AG04450 (cell line): ENCODE measurements at places on chromosomes 4 and X.

DNA sequence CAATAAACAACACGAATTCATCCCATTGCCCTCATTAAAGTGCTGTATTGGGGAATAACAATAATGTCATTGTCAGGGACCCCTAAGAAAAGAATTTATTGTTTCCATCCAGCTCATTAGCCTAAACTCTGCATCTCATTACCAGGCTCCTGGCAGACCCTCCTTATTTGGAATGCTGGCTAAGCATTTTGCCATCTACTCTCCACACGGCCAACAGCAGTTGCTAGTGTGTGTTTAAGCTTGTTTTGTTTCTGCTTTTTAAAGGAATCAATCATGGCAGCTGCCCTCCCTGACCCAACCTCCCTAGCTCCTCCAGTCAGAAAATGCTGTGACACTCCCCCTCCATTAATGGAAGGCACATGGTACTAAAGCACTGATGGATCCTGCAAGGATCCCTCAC is 43.5 kb downstream of the GATB start:
- DNase-seq: no peak

DNA sequence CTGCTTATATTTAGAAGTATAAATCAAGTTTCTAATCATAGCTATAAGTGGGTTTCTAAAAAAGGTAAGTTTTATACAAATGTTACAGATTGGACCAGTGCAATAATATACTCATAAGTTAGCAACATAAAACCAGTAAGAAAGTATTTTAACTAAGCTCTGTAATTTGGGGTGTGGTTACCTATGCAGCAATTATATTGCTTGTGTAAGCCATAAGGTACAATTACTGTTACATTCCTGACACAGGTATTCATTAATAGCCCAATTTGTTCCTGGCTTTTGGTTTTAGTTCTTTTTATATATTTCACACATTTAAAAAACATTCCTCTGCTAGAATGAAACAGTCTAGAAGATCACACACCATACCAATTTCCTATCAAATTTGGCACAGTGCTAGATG is 115.1 kb downstream of the FRYL start:
- DNase-seq: no peak

DNA sequence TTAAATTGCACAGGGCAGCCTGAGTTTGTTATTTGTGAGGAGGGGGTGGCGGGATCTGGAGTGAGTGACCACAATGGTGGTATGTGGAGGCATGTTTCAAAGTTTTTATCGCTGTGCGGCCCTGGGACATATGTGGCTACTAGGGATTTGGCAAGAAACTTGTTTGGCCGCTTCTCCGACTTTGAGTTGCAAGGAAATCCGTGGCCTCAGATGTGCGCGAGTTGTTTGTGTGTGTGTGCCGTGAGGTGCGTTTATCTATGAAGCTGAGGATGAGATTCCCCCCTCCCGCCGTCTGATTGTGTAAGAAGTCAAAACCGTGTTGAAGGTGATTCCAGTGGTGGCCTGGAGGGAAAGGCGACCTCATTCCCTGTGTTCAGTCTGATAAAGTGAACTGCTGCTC is 1.4 kb downstream of the JADE3 start:
- DNase-seq: no peak

- DNase-seq: no peak
Observed at GRCh38 chr4:37562592-37562991, 123.6 kb downstream of the RELL1 start.

DNA sequence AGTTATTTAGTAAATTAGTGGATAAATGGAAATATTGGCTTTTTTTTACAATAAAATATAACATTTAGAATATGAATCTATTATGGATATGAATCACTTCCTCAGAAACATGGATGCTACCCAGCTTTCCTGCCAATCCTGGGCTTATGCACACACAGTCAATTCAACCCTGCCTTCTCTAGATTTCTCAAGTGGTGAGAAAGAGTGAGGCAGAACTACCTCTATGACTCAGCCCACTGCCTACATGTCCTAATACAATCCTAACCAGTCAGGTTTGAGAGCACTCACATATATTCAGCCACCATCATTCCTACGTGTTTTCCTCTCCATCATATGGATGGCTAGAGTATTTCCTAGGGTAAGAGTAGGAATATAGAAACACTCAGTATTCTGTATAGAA is 91.1 kb upstream of the ANKRD50 start:
- DNase-seq: no peak

DNA sequence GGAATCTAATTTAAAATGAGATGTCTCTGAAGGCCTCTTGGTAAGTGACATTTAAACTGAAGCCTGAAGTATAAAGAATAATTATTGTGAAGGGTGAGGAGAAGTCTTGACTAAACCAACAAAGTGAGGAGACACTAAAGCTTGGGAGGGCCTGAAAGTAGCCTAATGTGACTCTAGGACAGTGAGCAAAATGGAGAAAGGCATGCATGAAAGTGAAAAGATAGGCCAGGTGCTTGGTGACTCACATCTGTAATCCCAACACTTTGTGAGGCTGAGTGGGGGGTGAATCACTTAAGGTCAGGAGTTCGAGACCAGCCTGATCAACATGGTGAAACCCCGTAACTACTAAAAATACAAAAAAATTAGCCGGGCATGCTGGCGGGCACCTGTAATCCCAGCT is 46.9 kb upstream of the SMARCAD1 start:
- no peak for DNase-seq

- DNase-seq: no peak
Observed at GRCh38 chr4:74490736-74491135, 45.8 kb downstream of the AREG start.
